Calu3 (cell line): ENCODE measurements at places on chromosomes 16 and 17. TPM values are rescaled to one million over a fixed set of nuclear protein-coding genes. Genes with fewer than 3 reads are reported as not detected.
A peak's percentile ranks its signal among the peaks of the same experiment; 100 is the strongest.

GRCh38 chr16:11377154-11377553 is 31.9 kb downstream of the RMI2 start:
- DNase-seq, result no peak

DNA sequence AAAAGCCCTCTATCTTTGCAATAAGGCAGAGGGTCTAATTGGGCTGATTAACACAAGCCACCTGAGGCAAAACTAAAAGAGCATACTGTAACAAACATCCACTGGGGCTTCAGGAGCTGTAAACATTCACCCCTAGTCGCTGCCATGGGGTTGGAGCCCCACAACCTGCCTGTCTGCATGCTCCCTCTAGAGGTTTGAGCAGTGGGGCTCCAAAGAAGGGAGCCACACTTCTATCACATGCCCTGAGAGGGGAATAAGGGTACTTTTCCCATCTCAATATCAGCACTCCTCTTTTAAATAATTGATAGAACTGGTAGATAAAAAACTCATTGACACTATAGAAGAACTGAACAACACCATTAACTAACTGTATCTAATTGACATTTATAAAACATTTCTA is 130.1 kb upstream of the COX10 start:
- no peak for DNase-seq

GRCh38 chr17:77492446-77493237 is 351.9 kb downstream of the SEC14L1 start:
- DNase-seq, result no peak

Gene CCL2
- total RNA-seq, result 1.8 and 6.0 TPM in 2 replicates

Gene OXLD1
- total RNA-seq, result 36.5 and 39.5 TPM in 2 replicates

Gene ATP1B2
- total RNA-seq, result not detected in 2 replicates

- no peak for DNase-seq
These were observed 777 bp downstream of the FOXN1 start for GRCh38 chr17:28506763-28507487.

- DNase-seq, result no peak
These were observed 27.2 kb downstream of the CDR2 start for GRCh38 chr16:22347100-22347820.

DNA sequence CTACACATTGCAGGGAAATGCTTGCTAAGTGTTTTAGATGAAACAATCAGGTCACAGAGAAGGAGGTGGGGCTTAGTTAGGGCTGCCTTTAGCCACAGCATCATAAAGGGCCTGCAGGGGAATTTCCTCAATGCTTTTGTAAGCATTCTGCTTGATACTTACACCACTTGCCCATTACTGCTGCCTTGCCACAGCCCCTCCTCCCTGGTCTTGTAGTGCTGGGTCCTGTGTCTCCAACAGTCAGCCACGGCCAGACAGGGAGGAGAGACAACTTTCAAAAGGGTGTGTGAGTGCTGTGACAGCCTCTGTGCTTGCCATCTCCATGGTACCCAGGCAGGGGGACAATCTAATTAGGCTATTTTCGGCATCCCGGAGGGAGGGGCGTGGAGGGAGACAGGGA is 111.2 kb downstream of the SHISA9 start:
- DNase-seq, result no peak

DNA sequence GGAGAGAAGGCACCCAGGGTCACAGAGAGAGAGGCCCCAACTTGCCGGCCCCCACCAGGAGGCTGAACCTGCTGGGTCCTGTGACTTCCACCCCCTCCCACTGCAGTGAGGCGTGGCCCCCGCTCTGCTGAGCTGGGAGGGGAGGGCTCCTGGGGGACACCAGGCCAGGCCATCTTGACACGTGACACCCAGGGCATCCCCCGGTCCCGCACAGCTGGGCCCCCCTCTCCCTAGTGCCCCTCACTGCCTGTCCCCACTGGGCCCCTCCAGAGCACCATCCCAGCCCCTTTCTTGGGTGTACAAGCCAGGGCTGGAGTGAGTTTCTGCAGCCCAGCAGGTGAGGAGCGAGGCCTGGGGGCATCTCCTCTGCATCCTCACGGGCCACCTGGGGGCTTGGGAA is 12.4 kb downstream of the UBALD1 start:
- no peak for DNase-seq

DNA sequence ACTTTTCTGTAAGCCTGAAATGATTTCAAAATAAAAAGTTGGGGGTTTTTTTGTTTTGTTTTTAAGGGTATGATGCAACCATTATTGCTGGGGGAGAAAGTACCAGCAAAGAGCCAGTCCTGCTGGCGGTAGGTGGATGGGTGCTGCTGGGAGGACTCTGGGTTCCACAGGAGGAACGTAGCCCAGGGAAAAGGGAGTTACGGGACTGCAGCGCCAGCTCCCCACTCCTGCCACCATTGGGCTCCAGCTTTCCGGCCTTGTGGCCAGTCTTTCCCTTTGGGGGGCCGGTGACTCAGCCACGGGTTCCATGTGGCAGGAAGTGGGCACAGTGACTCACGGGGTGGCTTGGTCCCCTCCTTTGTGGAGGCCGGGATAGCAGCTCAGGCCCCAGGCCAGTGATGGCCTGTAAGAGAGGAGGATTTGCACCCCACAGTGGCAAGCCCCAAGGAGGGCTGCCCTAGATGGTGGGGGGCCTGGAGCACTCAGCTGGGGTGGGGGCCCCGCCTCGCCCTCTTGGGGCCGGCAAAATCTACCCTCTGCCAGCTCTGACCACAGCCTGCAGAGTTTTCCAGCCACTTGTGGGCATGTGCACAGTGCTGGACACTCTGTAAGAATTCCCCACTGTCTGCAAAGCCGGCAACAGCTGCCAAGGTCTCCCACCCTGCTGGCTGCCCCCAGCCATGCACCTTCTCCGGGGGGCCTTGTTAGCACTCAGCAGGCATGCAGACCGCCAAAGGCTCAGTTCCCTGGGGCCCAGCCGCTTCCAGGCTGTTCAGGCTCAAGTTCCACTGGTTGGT is 30.4 kb downstream of the SOCS3 start:
- DNase-seq, result peak; percentile 72

DNA sequence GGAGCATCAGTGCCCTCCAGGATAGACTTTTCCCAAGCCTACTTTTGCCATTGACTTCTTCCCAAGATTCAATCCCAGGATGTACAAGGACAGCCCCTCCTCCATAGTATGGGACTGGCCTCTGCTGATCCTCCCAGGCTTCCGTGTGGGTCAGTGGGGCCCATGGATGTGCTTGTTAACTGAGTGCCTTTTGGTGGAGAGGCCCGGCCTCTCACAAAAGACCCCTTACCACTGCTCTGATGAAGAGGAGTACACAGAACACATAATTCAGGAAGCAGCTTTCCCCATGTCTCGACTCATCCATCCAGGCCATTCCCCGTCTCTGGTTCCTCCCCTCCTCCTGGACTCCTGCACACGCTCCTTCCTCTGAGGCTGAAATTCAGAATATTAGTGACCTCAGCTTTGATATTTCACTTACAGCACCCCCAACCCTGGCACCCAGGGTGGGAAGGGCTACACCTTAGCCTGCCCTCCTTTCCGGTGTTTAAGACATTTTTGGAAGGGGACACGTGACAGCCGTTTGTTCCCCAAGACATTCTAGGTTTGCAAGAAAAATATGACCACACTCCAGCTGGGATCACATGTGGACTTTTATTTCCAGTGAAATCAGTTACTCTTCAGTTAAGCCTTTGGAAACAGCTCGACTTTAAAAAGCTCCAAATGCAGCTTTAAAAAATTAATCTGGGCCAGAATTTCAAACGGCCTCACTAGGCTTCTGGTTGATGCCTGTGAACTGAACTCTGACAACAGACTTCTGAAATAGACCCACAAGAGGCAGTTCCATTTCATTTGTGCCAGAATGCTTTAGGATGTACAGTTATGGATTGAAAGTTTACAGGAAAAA is 9.7 kb upstream of the CYLD start:
- DNase-seq, result no peak

DNA sequence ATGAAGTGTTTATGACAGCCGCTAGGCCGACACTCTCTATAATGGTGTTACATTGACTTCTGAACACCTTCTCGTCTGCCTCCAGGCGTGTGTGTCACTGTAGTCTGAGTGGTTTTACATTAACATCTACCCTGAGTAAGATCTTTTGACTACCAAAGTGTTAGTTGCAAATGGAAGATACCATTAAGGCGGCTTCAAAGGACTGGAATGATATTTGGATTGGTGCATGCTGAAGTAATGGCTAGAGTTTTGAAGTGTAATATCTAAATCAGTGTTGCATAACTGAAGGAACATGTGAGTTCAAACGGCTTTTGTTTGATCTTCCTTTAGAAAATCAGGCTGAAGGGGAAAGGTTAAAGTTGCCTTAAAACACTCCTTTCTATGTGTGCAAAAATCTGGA is 52.2 kb downstream of the BCAS3 start:
- peak; percentile 5 for DNase-seq

Gene PYY
- not detected in 2 replicates for total RNA-seq

DNA sequence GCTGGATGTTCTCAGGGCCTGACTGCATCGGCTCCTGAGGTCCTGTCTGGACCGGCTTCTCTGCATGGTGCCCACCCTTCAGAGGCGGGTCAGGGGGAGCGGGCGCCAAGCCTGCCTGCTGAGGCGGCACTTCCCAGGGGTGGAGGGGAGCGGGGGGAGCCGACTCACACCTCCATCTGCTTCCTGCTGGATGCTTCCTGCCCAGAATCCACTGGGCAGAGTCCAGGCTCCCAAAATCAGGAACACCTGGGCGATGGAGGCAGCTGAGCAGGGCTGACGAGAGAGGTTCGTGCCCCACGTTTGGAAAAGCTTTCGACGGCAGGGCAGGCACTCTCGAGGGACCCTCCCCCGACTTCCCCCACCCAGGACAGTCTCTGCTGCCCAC is 42.2 kb downstream of the TIMM22 start:
- DNase-seq, result no peak

Gene OR3A3
- total RNA-seq, result not detected in 2 replicates

Gene MYL4
- total RNA-seq, result not detected in 2 replicates

DNA sequence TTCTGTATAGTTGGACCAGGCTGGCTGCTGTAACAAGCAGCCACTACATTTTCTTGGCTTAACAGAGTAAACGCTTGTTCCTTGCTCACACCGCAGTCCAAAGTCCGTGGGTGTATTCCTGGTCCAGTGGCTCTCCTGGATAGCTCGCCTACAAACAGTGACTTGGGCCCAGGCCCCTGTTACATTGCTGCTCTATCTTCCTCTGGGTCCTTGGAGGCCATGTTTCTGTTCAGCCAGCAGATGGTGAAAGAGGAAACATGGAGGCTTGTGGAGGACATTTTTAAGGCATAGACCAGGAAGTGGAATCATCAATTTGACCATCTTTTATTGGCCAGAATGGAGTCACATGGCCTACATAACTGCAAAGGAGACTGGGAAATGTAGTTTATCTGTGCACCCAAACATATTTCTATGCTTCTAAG is 55.1 kb downstream of the ATP2C2 start:
- no peak for DNase-seq

DNA sequence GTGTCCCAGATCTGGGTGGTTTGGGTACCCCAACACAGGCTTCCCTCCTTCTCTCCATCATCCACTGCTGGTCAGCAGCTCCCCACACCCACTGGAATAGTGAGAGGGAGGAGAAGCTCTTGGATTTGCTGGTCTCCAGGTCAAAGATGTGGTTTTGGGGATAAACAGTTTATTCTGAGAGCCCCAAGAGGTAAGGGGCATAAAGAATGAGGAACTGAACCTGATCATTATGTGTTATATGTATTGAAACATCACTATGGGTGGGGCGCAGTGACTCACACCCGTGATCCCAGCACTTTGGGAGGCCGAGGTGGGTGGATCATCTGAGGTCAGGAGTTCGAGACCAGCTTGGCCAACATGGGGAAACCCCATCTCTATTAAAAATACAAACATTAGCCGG is 3.9 kb downstream of the DPEP2 start:
- DNase-seq, result peak; percentile 47

GRCh38 chr16:78100112-78100467 is 636 bp downstream of the WWOX start:
- no peak for DNase-seq

GRCh38 chr17:43718544-43718943 is 40.0 kb downstream of the SOST start:
- no peak for DNase-seq

DNA sequence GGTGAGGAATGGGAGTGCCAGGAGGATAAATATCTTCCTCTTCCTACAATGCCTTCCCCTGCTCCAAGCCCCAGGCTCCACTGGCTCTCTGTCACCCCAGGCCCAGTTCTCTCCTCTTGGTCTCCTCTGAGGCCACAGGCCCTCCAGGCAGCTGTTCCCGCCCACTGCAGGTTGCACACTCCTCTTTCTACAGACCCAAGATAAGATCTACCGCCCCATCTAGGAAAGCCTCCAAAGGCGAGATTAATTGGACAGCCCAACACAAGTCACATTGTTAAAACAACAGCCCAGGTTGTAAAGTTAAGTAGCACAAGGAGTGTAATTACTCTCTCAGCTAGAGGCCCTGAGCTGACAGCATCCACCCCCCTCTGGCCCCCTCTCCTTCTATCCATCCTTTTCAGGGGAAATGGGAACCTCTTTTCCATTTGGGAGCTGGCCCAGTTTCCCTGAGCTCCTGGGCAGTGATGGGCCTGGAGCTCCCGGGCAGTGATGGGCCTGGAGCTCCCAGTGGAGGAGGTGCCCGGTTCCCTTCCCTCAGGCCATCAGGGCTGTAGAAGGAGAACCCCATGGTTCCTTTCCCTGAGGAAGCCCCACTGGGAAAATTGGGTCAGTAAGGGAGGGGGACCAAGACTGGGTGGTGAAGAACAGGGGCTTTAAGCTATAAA is 7.3 kb downstream of the DLX4 start:
- no peak for DNase-seq

GRCh38 chr16:65788434-65789140 is 577.9 kb upstream of the CDH5 start:
- DNase-seq, result no peak

Gene PSMD7
- total RNA-seq, result 149 and 152 TPM in 2 replicates

Gene CD300LG
- not detected in 2 replicates for total RNA-seq

Gene KRTAP17-1
- not detected in 2 replicates for total RNA-seq

DNA sequence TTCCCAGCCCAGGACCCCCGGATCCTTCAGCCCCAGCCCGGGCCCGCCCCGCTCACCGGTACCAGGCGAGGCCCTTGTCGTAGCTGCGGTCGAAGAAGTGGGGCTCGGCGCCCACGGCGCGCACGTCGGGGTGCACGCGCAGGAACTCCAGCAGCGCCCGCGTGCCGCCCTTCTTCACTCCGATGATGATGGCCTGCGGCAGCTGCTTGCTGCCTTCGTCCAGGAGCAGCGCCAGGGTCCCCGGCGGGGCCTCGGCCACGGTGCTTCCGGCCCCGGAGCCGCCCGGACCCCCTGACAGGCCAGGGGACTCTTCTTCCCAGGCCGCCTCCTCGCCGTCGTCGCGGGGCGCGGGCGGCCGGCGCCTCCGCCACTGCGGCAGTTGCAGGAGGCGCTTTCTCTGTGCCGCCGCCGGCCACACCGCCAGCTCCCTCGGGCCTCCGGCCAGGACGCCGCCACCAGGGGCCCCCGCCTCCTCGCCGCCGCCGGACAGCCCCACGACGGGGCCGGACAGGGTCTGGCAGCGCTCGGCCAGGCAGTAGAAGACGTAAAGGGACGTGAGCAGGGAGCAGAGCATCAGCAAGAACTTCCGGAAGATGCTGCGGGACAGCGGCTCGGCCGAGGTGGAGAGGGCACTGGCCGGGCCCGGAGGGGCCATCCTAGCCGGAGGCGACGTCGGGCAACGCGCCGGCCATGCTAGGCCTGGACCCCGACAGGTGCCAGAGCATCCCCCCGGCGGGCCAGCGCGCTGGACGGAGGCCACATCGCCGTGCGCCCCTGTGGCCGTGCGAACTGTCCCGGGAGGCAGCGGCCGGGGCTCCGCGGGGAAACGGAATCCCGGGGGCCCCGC is 1.0 kb downstream of the HS3ST3A1 start:
- DNase-seq, result no peak

Gene SMIM22
- total RNA-seq, result 208 and 235 TPM in 2 replicates

Gene CD19
- not detected in 2 replicates for total RNA-seq

Gene PNMT
- total RNA-seq, result 1.3 and 3.2 TPM in 2 replicates
